T-helper 17 cell (primary cell): ENCODE measurements at places on chromosomes 3 and 15.

- DNase-seq = no peak
Measured at GRCh38 chr3:42652611-42653302, 740 bp upstream of the ZBTB47 start.

- DNase-seq = no peak
Measured at GRCh38 chr15:32649342-32649741, 7.8 kb downstream of the SCG5 start.

- no peak for DNase-seq
Measured at GRCh38 chr3:183182732-183183610, 20.4 kb upstream of the LAMP3 start.

DNA sequence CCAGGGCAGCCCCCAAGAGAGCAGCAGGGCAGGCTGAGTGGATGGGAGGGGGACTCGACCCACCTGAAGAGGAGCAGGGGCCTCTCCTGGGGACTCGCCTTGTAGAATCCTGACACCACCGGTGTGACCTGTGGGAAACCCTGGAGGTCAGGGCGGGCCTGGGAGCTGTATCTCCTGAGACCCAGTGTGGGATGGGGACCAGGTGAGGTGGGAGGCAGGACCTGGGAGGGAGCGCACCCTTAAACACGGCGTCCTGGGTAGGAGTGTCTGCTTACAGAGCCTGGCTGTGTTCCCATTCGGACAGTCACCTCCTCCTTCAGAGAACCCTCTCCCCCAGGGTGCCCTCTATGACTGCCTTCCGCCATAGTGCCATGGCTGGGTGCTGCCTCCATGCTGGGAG lies 27.1 kb downstream of the C15orf39 start:
- DNase-seq = no peak

DNA sequence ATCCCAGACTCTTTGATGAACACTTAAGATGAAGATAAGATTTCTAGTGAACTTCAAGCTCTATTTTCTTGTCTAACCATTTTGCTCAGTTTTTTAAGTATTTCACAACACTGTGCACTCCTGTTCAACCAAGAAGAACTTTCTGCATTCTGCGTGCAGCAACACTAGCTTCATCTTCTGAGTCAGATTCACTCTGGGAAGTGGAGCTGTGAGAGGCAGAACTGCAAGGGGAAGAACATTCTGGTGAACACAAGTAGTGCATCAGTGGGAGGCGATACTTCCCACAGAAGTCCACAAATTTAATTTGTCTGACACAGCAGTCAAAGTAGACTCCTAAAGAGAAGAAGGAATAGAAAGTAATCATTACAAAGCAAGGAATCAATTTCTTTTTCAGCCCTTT lies 18.1 kb downstream of the LRRC58 start:
- no peak for DNase-seq

DNA sequence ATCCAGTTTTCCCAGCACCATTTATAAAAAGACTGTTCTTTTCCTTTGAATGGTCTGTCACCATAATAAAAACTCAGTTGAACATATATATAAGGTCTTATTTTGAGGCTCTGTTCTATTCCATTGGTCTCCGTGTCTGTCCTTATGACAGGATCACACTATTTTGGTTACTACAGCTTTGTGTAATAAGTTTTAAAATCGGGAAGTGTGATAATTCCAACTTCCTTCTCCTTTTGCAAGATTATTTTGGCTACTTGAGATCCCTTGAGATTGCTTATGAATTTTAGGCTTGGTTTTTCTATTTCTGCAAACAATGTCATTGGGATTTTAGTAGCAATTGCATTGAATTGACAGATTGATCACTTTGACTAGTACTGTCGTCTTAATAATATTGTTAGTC lies 35.7 kb downstream of the SACM1L start:
- DNase-seq = no peak
